K562 (cell line): ENCODE measurements at places on chromosomes 6 and 20.

DNA sequence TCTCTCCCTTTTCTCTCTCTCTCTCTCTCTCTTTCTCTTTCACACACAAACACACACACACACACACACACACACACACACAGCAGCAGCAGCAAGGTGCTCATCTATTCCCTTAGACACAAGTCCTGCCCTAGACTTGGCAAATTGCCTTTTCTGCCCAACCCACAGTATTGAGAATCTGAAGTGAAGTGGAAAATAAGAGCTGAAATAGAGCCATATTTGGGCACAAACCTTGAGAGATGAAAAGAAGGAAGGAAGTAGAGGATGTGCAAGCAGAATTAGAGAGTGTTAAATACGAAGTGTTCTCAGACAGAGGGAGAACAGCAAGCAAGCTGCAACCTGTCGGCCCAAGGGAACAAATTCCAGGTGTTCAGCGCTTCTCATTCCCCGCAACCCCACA lies 557.5 kb upstream of the NOX3 start:
- DNase-seq = no peak

DNA sequence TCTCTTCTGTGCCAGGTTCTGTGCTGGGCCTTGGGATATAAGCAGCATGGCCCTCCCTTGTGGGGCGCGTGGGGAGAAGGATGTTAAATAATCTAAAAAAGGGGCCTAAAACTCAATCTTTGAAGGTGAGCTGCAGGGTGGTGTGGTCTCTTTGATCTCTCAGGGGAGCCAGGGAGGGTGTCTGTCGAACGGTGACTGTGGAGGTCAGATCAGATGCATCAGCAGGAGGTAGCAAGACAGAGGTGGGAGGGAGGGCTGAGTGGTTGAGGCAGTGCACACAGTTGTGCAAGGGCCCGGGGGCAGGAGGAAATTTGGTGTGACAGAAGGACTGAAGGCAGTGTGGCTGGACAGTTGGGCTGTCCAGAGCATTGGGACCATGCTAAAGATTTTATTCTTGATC lies 287.3 kb downstream of the BMP7 start:
- no peak for DNase-seq

- no peak for DNase-seq
Observed at GRCh38 chr6:138524526-138524925, 25.2 kb upstream of the NHSL1 start.

DNA sequence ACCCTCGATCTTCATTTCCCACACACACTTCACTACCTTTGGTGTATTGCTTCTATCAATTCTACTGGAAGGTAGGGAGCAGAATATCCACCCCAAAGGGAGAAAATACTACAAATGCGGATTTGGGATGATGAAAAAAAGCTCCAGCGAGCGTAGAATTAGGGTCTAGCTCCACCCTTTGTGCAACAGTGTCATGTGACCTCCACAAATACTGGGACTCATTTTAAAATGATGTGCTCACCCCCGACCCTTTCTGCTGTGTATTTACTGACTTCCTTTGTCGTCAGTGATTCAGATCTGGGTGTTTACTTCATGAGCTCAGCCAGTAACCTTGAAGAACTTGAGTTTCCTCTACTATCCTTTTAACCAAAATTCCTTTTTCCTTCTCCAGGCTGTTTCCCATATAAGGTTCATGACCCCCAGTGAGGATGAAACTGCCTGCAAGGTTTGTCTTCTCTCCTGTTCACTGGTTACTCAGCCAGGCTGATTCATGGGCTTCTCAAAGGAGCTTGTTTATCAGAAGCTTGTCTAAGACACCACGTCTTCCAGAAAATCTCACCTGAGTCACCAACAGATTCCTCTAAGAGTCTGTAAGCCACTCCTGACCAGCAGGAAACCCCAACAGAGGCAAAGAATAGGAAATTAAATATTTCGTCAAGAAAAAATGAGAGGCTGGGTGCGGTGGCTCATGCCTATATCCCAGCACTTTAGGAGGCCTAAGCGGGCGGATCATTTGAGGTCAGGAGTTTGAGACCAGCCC lies 39.6 kb upstream of the PAX1 start:
- DNase-seq = no peak

GRCh38 chr6:155381673-155382337 lies 67.5 kb upstream of the TFB1M start:
- no peak for DNase-seq

GRCh38 chr6:17965397-17965796 lies 22.0 kb downstream of the KIF13A start:
- no peak for DNase-seq

DNA sequence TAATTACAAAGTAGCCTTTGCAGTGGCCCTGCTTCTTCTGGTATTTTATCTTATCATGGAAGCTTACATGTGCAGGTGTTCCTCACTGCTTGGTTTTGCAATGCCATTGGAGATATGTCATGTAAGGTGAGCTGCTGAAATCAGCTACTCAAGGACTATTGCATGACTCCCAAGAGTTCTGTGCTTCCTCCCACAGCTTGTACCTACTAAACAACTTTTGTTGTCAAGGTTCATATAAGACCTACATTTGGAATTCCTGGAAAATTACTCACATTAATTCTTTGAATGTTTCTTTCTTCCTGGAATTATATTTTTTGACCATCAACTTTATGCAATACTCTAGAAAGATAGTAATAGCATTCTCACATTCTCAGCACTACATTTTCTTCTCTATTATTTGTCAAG lies 427.5 kb upstream of the HSF2 start:
- DNase-seq = no peak

GRCh38 chr6:2072453-2072852 lies 173.0 kb downstream of the GMDS start:
- DNase-seq = no peak

- no peak for DNase-seq
Observed at GRCh38 chr6:149435919-149436586, 36.0 kb downstream of the SUMO4 start.

DNA sequence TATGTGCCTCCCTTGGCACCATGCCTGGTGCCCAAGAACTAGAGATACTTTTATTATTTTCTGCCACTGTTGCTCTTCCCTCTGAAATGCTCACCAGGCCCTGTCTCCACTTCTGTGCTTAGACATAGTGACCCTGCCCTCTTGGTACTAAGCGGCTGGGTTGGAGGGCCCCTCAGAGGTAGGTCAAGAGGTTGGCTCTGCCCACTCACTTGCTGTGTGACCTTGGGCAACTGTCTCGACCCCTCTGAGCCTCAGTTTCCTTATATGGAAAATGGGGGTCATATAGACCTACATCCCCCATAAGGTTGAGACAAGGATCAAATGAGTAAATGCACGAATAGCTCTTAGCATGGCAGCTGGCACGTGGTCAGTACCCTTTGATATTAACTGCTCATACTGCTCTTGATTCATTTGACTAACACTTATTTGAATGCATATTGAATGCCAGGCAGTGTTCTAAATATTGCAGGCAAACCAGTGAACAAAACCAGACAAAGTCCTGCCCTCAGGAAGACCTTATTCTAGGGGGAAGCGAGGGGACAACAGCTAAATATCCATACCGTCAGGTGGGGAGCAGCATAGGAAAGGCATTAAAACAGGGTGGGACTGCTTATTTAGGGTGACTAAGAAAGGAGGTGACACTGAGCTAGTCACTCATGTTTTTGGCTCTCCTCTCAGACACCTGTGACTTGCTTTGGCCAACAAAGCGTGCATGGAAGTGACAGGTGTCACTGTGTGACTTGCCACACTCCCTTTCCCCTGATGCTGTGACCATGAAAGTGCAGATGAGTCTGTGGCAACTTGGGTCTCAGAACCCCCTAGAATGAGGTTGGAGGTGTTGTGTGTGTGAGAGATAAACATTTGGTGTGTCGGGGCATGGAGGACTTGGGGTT lies 14.3 kb upstream of the SPO11 start:
- DNase-seq = no peak

GRCh38 chr6:71399279-71399678 lies 110.7 kb downstream of the OGFRL1 start:
- no peak for DNase-seq

DNA sequence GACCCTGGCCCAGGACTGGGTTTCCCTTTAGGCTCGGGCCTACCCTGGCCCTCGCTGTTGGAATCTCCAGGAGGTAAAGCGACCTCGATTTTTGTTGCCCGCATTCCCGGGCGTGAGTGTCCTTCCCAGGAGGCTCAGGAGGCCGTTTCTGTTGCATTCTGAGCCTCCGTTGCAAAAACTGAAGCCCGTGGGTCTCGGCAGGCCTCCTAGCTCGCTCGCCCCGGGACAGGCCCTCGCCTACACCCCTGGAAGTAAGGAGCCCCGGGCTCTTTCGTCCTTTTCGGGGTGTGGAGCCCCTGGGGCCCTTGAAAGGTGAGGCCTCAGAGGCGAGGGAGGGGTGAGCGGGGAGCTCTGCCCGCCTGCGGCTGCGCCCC lies 2.3 kb downstream of the NR2E1 start:
- DNase-seq = no peak
